ENCODE measurements at places on chromosomes 13 and 19. TPM values are rescaled to one million over a fixed set of nuclear protein-coding genes. Genes with fewer than 3 reads are reported as not detected.

- H3K36me3 ChIP-seq = no peaks in the 10 kb centered on the region
- H3K4me3 ChIP-seq = no peak overlapping the region
- no peak overlapping the region for H3K27ac ChIP-seq
These were observed 4.4 kb upstream of the COMP start for GRCh38 chr19:18795540-18795939.

GRCh38 chr19:2977746-2978138 is 378 bp downstream of the TLE6 start:
- H3K36me3 ChIP-seq = no peaks in the 10 kb centered on the region
- peak overlapping the region; percentile 78 for H3K27ac ChIP-seq
- DNase-seq = no peak
- H3K4me3 ChIP-seq = peak overlapping the region; percentile 74

DNA sequence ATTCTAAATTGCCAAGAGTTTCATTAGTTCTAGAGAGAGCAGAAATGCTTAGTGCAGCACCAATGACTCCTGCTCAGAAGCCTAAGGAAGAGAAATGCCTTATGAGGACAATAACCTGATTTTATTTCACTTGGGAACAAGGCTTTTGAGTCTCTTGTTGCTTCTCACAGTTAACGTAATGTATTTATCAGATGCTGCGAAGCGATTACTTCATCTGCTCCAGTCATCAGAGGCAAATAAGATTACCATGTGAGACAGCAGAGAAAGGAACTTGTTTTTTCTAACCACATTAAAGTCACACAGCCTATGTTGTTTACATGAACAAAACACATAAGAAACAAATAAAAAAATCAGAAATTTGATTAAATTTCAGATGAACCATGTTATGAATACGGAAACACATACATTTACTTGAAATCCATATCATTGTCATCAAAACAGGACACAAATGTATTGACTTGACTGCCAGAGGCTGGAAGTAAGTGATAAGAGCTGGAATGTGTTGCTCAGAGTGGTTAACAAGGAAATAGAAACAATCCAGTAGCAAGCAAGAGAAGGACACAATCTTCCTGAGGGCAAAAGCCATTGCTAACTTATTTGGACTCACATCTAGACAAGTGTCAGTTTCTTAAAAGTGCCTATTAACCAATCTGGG is 147.3 kb downstream of the LHFPL6 start:
- H3K4me3 ChIP-seq = no peak overlapping the region
- peaks cover 86% of the 10 kb centered on the region for H3K4me1 ChIP-seq
- peak overlapping the region; percentile 72 for H3K27ac ChIP-seq
- DNase-seq = no peak

Gene PLPPR2
- total RNA-seq = 10.6 TPM

DNA sequence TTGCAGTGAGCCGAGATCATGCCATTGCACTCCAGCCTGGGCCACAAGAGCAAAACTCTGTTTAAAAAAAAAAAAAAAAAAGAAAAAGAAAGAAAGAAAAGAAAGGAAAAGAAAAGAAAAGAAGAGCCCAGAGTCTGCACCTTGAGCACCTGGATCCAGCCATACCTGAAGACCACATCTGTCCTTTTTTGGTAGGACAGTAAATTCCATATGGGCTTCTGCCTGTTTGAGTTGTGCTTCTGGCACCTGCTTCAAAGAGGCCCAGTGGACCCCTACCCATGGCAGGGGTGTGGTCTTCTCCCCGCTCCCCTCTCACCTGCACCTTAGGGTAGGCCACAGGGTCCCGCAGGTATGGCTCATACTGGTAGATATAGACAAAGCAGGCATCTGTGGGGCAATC is 5.8 kb downstream of the TM6SF2 start:
- peaks cover 26% of the 10 kb centered on the region for H3K27me3 ChIP-seq
- H3K4me1 ChIP-seq = no peaks in the 10 kb centered on the region
- DNase-seq = no peak

Gene PIH1D1
- total RNA-seq = 24.7 TPM

Gene KLK2
- total RNA-seq = not detected

DNA sequence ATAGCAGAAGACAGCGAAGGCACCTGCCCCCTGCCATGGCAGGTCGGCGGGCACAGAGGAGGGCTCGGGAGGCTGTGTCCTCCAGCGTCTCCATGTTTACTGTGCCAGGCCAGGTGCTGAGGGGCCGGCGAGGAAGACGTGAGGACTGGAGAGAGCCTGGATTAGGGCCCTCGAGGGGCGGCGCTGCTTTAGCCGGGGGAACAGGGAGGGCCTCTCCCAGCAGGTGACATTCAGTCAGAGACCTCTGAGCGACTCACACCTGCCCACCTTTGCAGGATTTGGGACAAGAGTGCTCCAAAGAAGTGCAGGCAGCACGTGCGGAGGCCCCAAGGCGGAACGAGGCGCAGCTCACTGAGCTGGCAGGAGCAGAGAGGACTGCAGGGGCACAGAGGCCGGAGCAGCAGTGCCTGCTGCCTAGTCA is 17.6 kb downstream of the KDM4B start:
- H3K27me3 ChIP-seq = no peaks in the 10 kb centered on the region
- peaks cover 81% of the 10 kb centered on the region for H3K4me1 ChIP-seq
- H3K27ac ChIP-seq = peak overlapping the region; percentile 33
- H3K36me3 ChIP-seq = peaks cover 4% of the 10 kb centered on the region

GRCh38 chr13:99809926-99810325 is 161.6 kb downstream of the ZIC5 start:
- H3K36me3 ChIP-seq = no peaks in the 10 kb centered on the region
- H3K27me3 ChIP-seq = no peaks in the 10 kb centered on the region
- no peak for DNase-seq
- H3K27ac ChIP-seq = no peak overlapping the region
- H3K4me3 ChIP-seq = no peak overlapping the region
- H3K4me1 ChIP-seq = no peaks in the 10 kb centered on the region

DNA sequence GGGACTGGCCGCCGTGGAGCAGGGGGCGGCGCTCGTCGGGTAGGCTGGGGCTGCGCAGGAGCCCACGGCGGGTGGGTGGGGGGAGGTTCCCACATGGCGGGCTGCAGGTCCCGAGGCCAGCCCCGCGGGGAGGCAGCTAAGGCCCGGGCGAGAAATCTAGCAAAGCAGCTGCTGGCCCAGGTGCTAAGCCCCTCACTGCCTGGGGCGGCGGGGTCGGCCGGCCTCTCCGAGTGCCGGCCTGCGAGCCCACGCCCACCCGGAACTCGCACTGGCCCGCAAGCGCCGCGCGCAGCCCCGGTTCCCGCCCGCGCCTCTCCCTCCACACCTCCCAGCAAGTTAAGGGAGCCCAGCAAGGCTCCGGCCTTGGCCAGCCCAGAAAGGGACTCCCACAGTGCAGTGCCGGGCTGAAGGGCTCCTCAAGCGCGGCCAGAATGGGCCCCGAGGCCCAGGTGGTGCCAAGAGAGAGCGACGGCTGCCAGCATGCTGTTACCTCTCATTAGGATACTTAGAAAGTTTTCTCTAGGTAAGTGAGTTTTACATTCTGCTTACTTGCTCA is 1463.5 kb upstream of the MIR17HG start:
- H3K27ac ChIP-seq = no peak overlapping the region
- no peaks in the 10 kb centered on the region for H3K27me3 ChIP-seq
- DNase-seq = no peak
- H3K36me3 ChIP-seq = no peaks in the 10 kb centered on the region

GRCh38 chr13:25117312-25117711 is 21.4 kb downstream of the PABPC3 start:
- no peak overlapping the region for H3K27ac ChIP-seq
- no peaks in the 10 kb centered on the region for H3K4me1 ChIP-seq
- H3K4me3 ChIP-seq = no peak overlapping the region
- H3K36me3 ChIP-seq = no peaks in the 10 kb centered on the region

DNA sequence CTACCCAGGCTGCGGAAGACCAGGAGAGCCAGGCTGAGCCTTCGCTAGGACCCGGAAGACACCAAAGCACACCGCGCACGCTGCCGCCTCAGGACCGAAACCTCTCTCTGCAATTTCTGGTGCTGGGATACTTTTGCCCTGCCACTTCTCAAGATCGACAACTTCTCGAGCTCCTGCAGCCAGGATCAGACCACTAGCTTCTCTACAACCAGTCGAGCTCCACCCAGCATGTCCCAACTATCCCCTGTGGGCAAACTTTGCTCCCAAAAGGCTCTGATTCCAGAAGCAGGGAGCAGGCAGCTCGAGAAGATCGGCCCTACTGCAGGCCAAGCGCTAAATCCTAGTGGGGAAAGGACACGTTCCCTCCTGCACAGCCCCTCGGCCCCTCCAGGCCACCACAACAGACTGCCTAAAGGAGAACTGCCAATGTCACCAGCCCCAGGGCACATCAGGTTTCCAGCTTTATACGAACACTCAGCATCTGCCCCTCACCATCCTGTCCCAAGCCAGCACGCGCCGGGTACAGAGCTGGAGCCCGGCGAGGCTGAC is 979 bp downstream of the AKAP8 start:
- H3K27me3 ChIP-seq = no peaks in the 10 kb centered on the region
- peak; percentile 45 for DNase-seq
- peak overlapping the region; percentile 97 for H3K4me3 ChIP-seq
- H3K4me1 ChIP-seq = peaks cover 73% of the 10 kb centered on the region

All from left ventricle myocardium inferior (tissue), 1 donor.